ENCODE measurements at places on chromosomes 4 and X. TPM values are rescaled to one million over a fixed set of nuclear protein-coding genes. Genes with fewer than 3 reads are reported as not detected.

DNA sequence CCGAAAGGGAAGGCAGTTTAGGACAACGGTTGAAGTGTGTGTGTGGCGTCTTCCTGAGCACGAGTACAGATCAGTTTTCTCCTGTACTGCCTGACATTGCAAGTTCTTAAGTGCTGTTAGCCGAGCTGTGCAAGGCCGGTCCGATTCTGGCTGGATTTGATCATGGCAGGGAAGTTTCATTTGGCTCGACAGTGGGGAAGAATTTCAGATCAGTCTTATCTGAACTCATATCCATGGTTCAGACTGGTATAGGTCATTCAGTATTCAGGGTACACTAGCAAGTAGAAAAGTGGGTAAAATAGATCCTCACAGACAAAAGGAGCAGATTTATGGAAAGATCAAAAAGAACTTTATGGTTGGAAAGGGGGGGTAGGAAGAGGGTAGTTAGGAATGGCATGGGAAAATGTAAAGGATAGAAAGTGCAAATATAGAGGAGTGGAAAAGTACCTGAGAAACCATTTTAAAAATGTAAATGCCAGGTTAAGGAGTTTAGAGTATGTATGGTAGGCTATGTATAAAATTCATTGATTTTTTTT is 716 bp downstream of the THAP9 start:
- DNase-seq, result no peak

GRCh38 chr4:42555828-42556227 is 101.1 kb downstream of the ATP8A1 start:
- no peak for DNase-seq

DNA sequence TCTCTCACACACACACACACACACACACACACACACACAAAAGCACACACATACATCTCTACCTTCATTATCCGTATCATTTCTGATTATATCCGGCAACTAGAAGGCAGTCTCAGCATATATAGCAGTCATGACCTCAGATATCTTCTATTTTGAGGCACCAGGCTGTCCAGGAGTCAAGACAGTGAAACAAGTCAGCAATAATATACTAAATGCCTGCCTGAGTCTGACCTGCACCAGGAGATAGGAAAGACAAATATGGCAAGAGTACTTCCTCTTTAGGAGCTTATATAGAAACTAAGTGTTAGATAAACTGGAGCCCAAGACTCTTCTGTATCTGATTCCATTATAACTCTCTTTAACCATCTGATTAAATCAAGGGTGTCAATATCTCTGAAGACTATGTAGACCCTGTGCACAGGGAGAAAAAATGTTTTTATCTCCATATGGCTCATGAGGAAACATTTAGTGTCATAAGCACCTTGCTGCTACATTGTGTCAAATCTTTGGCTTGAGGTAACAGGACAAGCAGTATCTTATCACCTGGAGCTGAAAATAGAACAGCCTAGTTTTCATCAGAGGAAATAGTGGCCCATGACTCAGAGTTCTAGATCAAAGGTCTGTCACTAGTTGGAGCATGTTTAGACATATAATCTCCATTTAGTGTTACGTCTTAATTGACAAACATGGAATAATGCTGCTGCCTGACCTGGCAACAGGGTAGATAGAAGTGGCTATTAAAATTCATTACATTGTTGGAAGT is 27.0 kb upstream of the FAM47B start:
- DNase-seq, result no peak

- no peak for DNase-seq
Measured at GRCh38 chr4:122836941-122837340, 10.3 kb downstream of the FGF2 start.

DNA sequence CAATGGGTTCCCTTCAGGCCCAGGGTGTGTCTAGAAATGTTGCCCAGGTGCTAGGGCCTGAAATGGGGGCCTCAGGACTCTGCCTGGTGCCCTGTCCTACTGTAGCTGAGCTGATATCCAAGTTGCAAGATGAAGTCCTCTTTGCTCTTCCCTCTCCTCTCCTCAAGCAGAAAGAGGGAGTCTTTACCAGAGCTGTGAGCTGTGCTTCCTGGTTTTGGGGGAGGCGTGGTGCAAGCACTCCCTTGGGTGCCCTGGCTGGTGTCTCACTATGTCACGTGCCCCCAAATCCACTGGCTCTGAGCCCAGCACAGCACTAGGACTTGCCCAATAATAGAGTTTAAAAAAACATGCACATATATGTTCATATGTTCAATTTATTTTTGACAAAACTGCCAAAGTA is 29.3 kb upstream of the CT47A1 start:
- DNase-seq, result no peak

DNA sequence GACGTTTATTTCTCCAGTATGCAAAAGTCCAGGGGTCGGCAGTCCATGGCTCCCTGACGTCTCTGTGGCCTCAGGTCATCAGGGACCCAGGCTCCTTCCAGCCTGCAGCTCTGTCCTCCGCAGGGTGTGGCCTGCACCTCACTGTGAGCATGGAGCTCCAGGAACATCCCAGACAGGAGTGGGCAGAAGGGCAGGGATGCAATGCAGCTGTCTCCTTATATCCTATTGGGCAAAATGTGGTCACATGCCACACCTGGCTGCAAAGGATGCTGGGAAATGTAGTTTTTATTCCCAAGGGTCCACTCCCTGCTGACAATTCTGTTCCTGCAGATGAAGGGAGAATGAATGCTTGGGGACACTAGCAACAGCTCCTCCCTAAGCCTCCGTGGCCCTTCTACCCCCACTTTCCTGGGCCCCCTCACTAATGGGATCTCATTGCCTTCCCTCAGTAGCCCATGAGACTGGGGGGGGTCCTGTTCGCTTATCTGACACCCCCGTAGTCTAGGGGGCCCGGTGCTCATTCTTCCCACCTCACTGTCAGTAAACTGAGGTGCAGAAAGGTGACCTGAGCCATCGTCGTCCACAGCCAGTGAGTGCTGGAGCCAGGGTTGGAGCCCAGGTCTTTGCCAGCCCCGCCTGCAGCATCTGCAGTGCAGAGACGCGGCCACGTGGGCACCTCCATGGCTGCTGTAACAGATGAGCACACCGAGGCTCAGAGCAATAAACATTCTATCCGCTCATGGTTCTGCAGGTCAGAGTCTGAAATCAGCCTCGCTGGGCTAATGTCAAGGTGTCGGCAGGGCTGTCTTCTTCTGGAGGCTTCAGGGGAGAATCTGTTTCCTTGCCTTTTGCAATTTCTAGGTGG is 5.9 kb upstream of the GRPEL1 start:
- no peak for DNase-seq

DNA sequence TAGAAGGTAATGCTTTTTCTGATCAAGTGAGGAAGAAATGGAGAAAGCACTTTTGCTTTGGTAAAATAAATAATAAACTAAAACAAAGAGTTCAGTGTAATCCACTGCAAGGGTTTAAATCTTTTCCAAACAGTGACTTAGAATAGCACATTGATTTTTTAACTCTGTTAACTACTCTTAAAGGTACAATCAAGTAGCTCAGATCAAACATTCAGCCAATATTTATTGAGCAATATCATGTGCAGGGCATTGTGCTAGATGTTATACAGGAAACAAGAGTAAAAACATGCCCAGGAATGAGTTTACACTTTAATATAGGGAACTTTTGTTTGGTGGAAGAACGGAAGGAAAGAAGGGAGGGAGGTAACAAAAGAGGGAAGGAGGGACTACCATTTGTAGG is 479.8 kb downstream of the KLHL13 start:
- no peak for DNase-seq

DNA sequence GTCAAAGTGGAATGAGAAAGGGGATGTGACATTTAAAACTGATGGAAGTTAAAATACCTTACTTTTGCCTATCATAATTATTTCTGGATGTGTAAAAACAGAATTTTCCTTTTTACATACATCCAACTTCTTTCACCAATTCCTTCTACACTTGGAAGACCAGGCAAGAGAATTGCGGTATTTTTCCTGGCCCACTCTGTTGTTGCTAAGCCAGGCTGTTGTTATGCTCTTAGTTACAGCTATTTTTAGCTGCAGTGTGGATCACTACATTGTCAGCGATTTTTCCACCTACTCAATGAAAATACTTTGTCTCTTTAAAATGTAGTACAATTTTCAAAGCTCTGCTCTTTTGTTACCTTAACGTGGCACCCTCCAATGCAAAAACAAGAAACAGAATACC is 43.4 kb downstream of the NKX6-1 start:
- DNase-seq, result no peak

DNA sequence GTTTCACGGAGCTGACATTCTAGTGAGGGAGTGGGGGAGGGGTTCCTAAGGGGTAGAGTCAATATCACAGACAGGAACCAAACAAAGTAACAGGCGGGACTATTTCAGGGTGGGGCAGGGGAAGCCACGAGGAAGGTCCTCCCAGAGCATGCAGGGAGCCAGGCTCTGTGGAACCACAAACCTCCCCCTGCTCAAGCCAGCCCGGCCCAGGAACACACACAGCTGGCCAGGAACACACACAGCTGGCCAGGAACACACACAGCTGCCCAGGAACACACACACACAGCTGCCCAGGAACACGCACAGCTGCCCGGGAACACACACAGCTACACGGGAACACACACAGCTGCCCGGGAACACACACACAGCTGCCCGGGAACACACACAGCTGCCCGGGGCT is 24.8 kb downstream of the EVC2 start:
- no peak for DNase-seq

- no peak for DNase-seq
Measured at GRCh38 chrX:16666541-16666940, 16.6 kb downstream of the S100G start.

GRCh38 chrX:75623535-75623934 is 100.7 kb upstream of the ZDHHC15 start:
- DNase-seq, result no peak

- no peak for DNase-seq
Measured at GRCh38 chr4:26369581-26369980, 48.8 kb downstream of the RBPJ start.

- peak; percentile 12 for DNase-seq
Measured at GRCh38 chr4:4752576-4753401, 106.7 kb upstream of the MSX1 start.

The GNL3L gene
- 29.0 TPM for total RNA-seq

The CFAP99 gene
- total RNA-seq, result not detected

The SASH3 gene
- 41.2 TPM for total RNA-seq

The NRK gene
- 1.3 TPM for total RNA-seq

The ITIH6 gene
- total RNA-seq, result not detected

The RFC1 gene
- total RNA-seq, result 55.5 TPM

The KLF8 gene
- 16.3 TPM for total RNA-seq

The GUCY1B1 gene
- 21.9 TPM for total RNA-seq

The AREG gene
- total RNA-seq, result 14.6 TPM

The NLGN3 gene
- total RNA-seq, result 0.69 TPM

Measured in upper lobe of right lung (tissue), 1 donor.